ENCODE measurements at places on chromosomes 6 and 20. TPM values are rescaled to one million over a fixed set of nuclear protein-coding genes. Genes with fewer than 3 reads are reported as not detected.

DNA sequence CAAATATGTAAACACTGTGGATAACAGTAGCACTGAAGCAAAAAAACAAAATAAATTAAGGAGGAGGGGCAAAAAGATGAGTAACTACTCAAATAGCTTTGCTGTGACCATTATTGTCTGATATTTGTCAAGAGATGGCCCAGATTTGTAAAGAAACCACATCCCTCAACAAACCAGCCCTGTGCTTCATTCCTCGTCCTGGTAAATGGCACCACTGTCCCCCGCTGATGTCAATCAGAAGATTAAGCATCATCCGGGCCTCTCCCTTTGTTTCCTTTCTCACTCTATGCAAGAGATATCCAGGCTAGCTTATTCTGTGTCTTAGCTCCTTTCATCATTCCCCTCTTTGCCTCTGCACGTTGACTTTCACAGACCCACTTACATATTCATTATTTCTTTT, 259.0 kb downstream of the SYNE1 start:
- peak; percentile 82 for DNase-seq

- DNase-seq = peak; percentile 90
These were observed 22.9 kb downstream of the STX7 start for GRCh38 chr6:132490024-132490423.

- peak; percentile 90 for DNase-seq
These were observed 179.3 kb downstream of the CARMIL1 start for GRCh38 chr6:25458485-25458884.

DNA sequence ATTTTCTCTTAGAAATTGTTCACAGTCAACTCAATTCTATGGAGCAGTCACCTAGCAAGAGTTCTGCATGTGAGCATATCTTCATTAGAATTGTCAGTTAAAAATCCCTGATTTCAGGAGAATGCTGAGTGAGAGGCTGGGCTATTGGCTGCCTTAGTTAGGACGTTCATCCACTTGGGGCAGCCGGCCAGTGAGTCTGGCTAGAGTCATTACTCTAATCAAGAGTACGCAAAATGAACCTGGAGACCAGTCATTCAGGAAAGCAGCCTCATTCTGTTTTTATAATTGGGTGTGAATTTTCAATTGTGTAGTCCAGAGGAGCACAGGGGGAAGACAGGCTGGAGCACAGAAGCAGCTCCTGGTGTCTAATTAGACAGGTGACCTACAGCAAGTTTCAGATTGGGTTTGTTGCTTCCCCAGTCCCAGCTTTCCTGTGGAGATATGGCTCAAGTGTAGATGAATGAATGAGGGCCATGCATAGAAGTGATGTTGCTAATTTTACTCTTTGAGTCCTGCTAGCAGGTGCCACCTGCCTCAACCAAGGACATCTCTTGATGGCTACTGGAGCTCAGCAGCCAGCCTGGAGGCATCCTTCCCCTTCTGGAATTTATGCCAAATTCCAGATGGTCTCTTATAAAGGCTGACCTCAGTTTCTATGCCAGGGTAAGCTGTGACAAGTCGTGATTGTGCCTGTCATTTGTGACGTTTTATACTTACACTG, 265.7 kb downstream of the NKAIN2 start:
- DNase-seq = no peak

GRCh38 chr6:140029551-140029950, 655.1 kb upstream of the CITED2 start:
- no peak for DNase-seq

GRCh38 chr6:36243562-36244212, 26.2 kb upstream of the PNPLA1 start:
- no peak for DNase-seq

DNA sequence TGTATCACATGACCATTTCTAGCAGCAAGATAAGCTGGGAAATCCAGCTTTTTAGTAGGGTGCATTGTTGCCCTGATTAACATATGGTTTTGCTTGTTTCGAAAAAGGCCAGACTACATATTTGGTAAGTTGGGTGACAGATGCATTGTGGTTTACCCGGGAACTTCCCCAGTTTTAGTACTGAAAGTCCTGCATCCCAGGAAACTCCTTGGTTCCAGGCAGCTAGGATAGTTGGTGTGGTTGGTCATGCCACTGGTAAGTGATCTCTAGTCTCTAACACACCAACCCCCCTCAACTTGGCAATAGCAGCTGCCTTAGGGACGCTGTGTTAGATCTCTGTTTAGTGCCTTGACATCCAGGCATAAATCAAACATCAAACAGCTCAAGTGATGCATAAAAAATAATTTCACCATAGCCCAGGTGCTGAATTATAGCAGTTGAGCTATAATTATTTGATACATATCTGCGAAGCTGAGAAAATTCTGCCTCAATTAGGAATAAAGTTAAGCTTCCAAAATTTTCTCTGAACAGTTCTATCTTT, 216.5 kb downstream of the TFAP2C start:
- DNase-seq = no peak

DNA sequence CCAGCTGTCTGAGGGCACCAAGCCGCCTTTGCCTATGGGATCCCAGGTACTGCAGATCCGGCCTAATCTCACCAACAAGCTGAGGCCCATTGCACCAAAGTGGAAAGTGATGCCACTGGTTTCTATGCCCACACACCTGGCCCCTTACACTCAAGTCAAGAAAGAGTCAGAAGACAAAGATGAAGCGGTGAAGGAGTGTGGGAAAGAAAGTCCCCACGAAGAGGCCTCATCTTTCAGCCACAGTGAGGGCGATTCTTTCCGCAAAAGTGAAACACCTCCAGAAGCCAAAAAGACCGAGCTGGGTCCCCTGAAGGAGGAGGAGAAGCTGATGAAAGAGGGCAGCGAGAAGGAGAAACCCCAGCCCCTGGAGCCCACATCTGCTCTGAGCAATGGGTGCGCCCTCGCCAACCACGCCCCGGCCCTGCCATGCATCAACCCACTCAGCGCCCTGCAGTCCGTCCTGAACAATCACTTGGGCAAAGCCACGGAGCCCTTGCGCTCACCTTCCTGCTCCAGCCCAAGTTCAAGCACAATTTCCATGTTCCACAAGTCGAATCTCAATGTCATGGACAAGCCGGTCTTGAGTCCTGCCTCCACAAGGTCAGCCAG, 283.0 kb downstream of the TSHZ2 start:
- DNase-seq = no peak

- DNase-seq = peak; percentile 75
These were observed 531.3 kb upstream of the JAG1 start for GRCh38 chr20:11204926-11205768.

RBM39 gene
- 270 TPM for polyA plus RNA-seq

MEP1A gene
- polyA plus RNA-seq = not detected

ASIP gene
- not detected for polyA plus RNA-seq

GRCh38 chr20:40749985-40750506, 61.0 kb upstream of the MAFB start:
- DNase-seq = peak; percentile 9

SLC12A5 gene
- 0.55 TPM for polyA plus RNA-seq

- no peak for DNase-seq
These were observed 14.3 kb downstream of the ZBP1 start for GRCh38 chr20:57605878-57606277.

DNA sequence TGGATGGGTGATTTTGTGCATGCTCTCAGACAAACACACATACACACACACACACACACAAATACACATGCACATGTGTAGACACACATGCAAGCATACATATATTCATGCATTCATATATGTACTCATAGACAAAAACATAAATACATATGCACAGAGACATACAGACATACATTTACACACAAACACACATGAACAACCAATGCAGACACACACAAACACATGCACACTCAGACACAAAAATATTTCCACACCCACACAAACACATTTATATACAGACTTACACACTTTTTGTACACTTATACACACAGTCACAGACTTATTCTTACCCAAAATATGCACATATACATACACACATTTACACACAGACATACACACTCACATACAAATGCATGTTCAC, 94.9 kb upstream of the NKX2-2 start:
- no peak for DNase-seq

DNA sequence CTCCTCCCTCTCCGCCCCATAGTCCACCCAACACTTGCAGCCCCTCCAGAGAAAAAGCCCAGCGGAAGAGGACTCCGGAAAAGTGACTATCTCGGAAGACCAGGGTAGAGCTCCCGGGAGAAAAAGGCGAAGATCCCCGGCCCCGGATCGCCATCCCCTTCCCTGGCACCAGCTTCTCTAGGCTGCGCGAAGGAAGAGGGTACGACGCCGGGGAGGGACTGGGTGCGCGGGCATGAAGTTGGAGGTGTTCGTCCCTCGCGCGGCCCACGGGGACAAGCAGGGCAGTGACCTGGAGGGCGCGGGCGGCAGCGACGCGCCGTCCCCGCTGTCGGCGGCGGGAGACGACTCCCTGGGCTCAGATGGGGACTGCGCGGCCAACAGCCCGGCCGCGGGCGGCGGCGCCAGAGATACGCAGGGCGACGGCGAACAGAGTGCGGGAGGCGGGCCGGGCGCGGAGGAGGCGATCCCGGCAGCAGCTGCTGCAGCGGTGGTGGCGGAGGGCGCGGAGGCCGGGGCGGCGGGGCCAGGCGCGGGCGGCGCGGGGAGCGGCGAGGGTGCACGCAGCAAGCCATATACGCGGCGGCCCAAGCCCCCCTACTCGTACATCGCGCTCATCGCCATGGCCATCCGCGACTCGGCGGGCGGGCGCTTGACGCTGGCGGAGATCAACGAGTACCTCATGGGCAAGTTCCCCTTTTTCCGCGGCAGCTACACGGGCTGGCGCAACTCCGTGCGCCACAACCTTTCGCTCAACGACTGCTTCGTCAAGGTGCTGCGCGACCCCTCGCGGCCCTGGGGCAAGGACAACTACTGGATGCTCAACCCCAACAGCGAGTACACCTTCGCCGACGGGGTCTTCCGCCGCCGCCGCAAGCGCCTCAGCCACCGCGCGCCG, 822 bp downstream of the FOXQ1 start:
- peak; percentile 42 for DNase-seq

RAET1L gene
- not detected for polyA plus RNA-seq

CDS2 gene
- 29.4 TPM for polyA plus RNA-seq

PTPRK gene
- 24.6 TPM for polyA plus RNA-seq

PRSS35 gene
- polyA plus RNA-seq = not detected

RSPO3 gene
- 4.1 TPM for polyA plus RNA-seq

TFAP2A gene
- 8.4 TPM for polyA plus RNA-seq

- no peak for DNase-seq
These were observed 34.4 kb downstream of the TGM3 start for GRCh38 chr20:2330090-2330695.

- peak; percentile 67 for DNase-seq
These were observed 14.4 kb downstream of the JARID2 start for GRCh38 chr6:15260099-15260821.

DNA sequence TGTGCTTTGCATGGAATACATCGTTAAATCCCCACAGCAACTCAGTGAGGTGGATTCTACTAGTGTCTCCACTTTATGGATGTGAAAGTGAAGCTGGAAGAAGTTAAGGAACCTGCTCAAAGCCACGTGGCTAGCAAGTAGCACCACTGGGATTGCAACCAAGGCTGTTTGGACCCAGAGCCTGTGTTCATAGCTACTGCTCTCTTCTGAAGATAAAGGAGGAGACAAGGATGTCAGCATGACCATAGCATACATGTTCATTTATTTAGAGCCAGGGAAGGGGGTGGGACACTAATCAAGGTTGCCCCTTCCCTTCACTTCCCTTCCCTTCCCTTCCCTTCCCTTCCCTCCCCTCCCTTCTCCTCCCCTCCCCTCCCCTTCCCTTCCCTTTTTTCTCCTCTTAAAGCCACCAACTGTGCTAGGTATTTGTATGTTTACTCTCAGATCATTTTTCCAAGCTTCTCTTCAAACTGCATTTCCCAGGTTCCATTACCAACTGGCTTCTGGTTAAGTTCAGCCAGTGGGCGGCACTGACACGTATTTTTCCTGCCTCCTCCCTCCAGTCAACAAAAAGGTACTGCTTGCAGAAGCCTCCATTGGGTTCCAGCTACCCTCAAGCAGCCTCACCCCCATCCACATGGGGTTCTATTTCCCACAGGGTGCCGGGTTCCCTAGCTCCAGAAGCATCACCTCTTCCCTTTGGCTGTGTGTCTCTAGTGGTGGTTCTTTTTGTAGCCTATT, 134.9 kb downstream of the BCAS1 start:
- DNase-seq = no peak
